ENCODE measurements at places on chromosomes 1 and 21. TPM values are rescaled to one million over a fixed set of nuclear protein-coding genes. Genes with fewer than 3 reads are reported as not detected.

FAM72B gene
- total RNA-seq = 2.3 TPM

ITSN1 gene
- total RNA-seq = 62.7 TPM

UHMK1 gene
- 40.4 TPM for total RNA-seq

TSSK3 gene
- total RNA-seq = not detected

ASTN1 gene
- total RNA-seq = not detected

ACTA1 gene
- total RNA-seq = not detected

CPLANE2 gene
- 17.0 TPM for total RNA-seq

OR10K1 gene
- total RNA-seq = not detected

NDUFV3 gene
- total RNA-seq = 51.7 TPM

F3 gene
- 26.9 TPM for total RNA-seq

CFAP107 gene
- total RNA-seq = not detected

BSND gene
- not detected for total RNA-seq

RGS7 gene
- total RNA-seq = under 0.01 TPM

KRTAP7-1 gene
- total RNA-seq = not detected

VWA5B1 gene
- total RNA-seq = not detected

GOLT1A gene
- total RNA-seq = not detected

TRPM2 gene
- total RNA-seq = not detected

Data from myometrial cell (primary cell).